ENCODE measurements at places on chromosomes 16 and 17. TPM values are rescaled to one million over a fixed set of nuclear protein-coding genes. Genes with fewer than 3 reads are reported as not detected.

GRCh38 chr16:89920723-89921122, 2.1 kb downstream of the MC1R start:
- no peak for DNase-seq

DNA sequence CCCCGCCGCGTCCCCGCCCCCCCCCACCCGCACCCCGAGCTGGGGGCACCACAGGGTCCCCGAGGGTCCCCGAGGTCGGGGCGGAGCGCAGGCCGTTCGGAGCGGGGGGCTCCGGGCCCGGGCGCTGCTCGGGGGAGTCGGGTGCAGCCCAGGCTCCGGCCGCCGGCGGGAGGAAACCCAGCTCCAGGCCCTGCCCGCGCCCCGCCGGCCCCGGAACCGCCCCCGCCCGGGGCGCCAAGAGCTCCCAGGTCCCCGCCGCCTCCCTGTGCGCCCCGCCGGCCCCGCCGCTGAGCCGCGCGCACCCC, 33.2 kb upstream of the RPH3AL start:
- DNase-seq: no peak

- DNase-seq: no peak
These were observed 11.6 kb upstream of the DPEP1 start for GRCh38 chr16:89601906-89602272.

- no peak for DNase-seq
These were observed 32.6 kb upstream of the CBFA2T3 start for GRCh38 chr16:89009343-89010209.

The TBC1D28 gene
- total RNA-seq: not detected

The CES1 gene
- total RNA-seq: 401 TPM

GRCh38 chr17:60863892-60864707, 186.4 kb downstream of the BCAS3 start:
- DNase-seq: no peak

DNA sequence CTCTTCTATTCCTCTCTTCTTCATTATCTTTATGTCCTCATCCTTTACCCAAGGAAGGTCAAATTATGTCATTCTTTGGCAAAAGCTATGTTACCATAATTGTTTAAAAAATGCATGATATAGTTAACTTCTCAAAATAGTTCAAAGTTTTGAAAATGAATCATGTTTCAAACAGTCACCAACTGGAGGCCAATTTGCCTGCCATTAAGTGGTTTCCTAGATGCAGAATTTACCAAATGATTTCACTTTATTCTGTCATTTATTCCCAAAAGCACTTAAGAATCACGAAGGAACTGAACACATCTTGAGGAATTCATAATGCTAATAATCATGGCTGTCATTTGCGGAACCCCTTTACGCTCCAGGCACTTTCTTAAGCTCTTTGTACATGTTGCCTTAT, 190.9 kb upstream of the CDH11 start:
- no peak for DNase-seq

GRCh38 chr16:81429045-81429521, 15.5 kb upstream of the CMIP start:
- no peak for DNase-seq

GRCh38 chr16:85921026-85921425, 22.1 kb downstream of the IRF8 start:
- no peak for DNase-seq

The ABCC6 gene
- 6.9 TPM for total RNA-seq

DNA sequence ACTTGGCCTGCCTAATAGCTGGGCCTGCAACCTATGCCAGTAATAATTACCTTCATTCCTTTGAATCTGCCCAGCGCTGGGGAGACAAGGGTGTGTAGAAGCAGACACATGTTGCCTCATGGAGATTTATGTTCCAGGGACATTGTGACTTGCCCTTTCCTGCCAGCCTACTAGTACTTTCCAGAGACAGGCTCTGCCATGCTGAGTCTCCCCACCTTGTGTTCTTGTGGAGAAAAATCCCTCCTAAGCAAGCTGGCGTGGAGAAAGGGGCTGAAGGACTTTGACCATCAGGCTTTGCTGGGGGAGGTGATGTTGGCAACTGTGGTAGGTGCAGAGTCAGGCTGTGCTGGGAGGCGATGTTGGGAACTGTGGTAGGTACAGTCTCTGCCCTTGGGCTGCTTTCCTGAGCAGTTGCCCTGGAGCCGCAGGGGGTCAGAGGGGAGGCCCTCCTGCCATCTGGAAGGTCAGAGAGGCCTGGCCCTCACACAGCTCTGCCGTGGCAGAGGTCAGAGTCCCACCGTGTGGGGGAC, 4.0 kb downstream of the KSR1 start:
- no peak for DNase-seq

DNA sequence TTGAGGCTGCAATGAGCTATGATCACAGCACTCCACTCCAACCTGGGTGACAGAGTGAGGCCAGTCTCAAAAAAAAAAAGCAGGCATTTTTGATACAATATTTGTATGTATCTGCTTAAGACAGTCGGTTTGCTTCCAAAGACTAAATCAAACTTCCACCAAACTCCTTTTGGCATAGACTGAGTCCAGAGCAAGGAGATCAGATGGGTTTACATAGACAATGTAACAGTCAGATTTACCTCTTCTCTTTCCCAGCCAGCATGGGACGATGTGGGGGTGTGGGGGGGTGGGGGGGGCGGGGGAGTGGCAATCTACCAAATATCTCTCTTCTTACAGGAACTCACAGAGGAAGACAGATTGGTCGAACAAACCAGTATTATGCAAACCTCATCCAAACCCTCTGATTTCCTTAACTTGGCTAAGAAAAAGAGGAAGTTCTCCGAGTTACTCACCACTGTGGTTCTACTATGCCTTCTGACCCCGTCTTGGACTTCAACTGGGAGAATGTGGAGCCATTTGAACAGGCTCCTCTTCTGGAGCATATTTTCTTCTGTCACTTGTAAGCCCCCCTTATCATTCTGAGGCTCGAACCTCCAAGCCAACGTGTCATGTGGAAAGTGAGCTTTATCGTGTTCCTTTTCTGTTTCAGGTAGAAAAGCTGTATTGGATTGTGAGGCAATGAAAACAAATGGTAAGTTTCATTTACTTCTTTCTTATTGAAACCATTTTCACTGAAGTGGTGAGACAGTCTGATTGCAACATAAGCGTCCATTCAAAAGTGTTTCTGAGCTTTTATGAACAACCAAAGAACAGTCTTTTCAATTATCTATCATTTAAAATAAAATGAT, at the start of gene MILR1:
MILR1 (plus strand) TSS at position 451 of the 848 bp plus-strand sequence; CDS start at position 505, 54 bp downstream.
- no peak for DNase-seq

GRCh38 chr16:89123001-89123830, 29.6 kb downstream of the ACSF3 start:
- no peak for DNase-seq

DNA sequence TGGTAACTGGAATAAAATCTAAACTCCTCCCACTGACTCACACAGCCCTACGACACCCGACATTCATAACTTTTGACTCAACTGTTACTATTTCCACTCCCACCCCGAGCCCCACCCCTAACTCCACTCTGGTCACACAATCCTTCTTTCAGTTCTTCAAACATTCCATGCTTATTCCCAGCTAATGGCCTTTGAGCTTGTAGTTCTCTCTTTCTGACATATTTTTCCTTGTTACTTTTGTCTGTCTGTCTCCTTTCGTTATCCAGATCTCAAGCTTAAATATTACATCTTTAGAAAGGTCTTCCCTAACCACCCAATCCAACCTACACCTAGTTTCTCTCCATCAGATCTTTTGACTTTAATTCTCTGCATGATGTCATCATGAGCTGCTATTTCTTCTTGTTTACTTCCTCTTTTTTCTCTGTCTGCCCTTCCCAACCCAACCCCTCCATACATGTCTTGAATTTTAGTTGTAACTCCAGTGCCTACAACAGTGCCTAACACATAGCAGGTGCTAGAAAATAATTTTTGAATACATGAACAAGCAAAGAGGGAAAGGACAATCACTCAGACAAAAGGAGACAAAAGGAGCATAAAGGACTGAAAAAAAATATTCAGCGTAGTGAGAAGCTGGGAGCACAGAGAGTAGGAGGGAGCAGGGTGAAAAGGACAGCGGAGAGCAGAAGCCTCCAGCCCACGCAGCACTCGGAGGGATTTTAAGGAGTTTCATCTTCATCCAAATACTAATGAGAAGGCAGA, 65.2 kb upstream of the SMIM36 start:
- no peak for DNase-seq

The PITPNM3 gene
- 1.1 TPM for total RNA-seq

DNA sequence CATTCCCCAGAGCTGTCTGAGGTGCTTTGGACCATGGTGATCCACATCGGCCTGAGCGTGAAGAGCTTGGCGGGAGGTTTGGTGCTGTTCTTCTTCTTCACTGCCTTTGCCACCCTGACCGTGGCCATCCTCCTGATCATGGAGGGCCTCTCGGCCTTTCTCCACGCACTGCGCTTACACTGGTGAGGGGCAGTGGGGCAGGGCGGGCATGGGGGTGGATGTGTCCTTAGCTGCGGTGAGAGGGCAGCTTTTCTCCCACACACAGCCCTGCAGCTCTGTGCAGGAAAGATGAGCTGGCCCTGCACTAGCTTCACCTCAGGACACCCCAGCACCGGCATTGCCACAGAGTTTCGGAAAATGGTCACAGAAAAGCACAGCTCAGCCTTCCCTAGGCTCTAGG, 21.8 kb upstream of the NAGLU start:
- DNase-seq: no peak

DNA sequence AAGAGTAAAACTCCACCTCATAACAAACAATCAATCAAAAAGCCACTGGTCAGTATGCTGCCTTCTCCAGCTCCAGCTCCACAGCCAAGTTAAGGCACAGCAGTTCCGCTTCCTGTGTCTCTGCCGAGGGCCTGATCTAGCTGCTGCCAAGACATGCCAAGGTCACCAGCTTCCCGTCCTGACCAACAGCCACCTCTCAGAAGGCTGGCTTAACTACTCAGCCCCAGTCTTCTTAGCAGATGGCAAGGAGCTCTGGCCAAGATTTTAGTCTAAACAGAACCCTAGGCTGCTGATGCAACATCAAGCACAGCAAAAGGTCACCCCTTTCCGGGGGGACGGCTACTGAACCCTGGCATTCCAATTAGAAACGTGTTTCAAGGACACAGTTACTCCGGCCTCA, 17.7 kb upstream of the MNT start:
- DNase-seq: no peak

DNA sequence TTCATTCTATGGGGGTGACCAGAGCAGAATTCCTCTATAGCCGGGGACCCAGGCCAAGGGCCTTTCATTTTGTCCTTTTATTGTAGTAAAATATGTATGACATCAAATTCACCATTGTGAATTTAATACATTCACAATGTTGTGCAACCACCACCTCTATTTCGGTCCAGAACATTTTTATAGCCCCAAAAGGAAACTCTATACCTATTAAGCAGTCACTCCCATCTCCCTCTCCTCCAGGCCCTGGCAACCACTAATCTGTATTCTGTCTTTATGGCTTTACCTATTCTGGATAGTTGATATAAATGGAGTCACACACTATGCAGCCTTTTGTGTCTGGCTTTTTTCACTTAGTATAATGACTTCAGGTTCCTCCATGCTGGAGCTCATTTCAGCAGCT, 9.7 kb upstream of the TNS4 start:
- DNase-seq: peak; percentile 2

DNA sequence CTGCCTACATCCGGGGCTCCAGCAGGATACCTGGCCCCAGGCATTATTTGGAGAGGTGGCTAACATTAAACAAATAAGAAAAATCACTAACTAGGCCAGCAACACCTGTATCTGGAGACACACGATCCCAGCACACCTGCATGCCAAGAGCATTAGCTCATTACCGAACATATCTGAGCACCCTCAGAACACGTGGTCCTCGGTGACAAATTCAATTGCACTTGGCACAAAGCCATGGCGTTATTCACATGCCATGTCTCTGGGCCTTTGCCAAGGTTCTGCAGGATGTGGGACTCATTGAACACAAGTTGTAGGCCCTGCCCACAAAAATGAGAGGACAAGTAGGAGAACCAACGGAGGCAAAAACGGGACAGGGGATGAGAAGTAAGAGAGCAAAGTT, 552.3 kb downstream of the TOX3 start:
- DNase-seq: no peak

DNA sequence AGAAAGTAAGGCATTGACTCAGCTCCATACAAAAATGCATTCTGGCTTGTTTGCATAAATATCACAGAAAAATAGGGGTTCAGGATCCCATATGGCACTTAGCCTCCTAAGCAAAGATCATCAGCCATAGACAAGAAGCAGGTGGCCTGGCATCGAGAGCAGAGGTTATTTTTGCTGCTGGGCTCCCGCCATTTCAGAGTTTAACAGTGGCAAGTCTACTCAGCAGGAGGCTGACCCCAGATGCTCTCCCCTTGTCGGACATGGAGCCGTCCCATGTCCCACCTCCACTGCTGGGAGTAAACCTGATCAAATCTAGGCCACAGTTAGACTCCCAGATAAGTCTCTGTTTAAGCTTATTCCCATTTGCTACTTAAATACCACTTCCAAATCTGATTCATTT, 269.1 kb downstream of the FTO start:
- no peak for DNase-seq

GRCh38 chr16:72764015-72764654, 283.8 kb downstream of the ZFHX3 start:
- DNase-seq: no peak

The TBC1D3C gene
- 0.19 TPM for total RNA-seq

DNA sequence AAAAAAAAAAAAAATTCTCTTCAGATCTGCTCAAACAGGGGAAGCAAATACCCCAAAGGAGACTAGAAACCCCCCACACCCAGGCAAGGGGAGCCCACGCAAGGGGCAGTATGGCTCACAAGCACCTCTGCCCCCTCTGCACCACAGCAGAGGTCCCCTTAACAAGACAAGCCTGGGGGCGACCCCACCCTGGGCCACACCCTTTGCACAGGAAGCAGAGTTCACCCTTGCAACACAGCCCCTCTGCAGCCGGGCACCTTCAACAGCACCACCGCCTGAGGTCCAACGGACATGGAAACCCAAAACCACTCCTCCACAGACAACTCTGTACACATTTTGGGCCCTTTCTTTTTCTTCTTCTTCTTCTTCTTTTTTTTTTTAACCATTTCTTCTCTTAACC, 12.8 kb downstream of the AXIN1 start:
- DNase-seq: no peak

DNA sequence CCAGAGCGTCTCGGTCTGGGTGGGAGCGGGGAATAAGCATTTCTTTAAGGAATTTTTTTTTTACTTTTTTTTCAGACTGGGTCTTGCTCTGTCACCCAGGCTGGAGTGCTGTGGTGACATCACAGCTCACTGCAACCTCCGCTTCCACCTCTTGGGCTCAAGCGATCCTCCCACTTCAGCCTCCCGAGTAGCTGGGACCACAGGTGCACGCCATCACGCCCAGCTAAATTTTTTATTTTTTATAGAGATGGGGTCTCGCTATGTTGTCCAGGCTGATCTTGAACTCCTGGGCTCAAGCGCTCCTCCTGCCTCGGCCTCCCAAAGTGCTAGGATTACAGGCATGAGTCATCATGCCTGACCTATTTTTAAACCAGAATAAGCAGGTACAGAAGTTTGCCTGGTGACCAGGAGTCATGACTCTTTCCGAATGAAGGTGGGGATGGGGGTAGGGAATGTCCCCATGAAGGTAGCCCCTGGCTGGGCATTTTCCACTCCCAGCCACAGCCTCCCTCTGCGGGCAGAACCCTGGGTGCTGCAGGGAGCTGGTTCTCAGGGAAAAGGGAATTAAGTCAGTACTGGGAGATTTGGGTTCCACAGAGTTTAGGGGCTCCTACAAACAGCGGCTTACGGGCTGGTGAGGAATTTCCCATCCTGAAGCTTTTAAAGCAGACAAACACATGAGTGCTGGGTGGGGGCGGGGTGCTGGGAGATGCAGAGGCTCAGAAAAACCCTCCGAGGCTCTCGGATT, 48.3 kb downstream of the TBC1D16 start:
- no peak for DNase-seq

Measured in mesenteric fat pad (tissue), 1 donor.